ENCODE measurements at places on chromosomes 6 and 20. TPM values are rescaled to one million over a fixed set of nuclear protein-coding genes. Genes with fewer than 3 reads are reported as not detected.

Gene FILIP1
- 0.29 TPM for total RNA-seq

Gene PPP1R3G
- total RNA-seq: 0.22 TPM

Gene TFAP2B
- not detected for total RNA-seq

Gene CST2
- not detected for total RNA-seq

DNA sequence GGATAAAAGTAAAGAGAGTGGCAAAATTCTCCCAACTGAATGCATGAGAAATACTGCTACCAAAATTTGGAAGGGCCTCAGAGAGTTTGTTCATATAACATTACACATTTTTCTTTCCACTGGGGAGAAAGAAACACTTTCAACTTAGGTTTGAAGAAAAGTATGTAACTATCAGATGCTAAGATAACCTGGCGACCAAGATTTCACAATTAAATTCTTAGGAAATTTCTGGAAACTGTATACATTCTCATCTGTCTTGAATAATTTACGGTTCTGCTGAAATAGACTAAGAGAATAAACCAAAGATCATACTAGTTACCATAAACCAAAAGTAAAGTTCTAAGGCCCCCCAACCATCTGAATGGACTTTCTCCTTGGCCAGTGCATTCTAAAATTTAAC, 413.0 kb upstream of the RUNX2 start:
- no peak for DNase-seq

DNA sequence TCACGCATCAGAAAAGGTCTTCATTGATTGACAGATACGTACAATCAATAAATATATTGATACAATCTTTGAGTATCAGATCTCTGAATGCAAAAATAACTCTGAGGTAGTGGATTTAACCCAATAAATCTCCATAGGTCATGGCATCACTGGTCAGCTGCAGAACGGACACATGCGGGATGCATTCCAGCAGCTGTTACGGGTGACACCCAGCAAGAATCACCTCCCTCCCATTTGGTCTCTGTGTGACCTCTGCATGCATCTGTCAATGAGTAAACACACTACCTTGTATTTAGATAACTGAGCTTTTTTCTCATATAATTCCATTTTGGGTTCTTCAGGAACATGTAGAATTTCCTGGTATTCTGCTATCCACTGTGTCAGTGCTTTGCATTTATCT, 285.4 kb downstream of the SYNE1 start:
- DNase-seq: no peak

DNA sequence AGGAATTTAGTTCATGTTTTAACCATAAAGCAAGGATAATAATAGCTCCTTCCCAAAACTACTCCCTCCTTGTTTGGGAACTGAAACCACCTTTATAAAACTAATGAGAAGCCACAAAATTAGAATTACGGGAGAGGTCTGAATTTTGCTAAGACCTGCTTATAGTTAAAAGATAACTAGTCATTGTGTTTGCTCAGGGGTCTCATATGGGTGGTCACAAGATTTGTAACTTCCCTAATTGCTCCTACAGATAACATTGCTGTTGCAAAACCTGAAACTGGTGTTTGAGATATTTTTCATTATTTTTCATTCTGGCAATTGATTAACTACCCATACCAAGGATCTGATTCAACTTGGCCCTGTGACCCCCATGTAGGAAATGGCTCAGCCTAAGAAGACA, 154.5 kb upstream of the PLCB4 start:
- DNase-seq: no peak

DNA sequence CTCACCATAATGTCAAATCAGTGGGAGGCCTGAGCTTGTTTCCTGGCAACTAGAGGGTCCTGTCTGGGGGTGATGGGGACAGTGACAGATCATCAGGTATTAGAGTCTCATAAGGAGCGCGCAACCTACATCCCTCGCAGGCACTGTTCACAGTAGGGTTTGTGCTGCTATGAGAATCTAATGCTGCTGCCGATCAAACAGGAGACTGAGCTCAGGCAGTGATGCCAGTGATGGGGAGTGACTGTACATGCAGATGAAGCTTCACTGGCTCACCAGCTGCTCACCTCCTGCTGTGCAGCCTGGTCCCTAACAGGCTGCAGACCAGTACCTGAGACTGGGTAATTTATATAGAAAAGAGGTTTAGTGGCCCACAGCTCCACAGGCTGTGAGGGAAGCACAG, 147.3 kb downstream of the TTLL2 start:
- DNase-seq: no peak

DNA sequence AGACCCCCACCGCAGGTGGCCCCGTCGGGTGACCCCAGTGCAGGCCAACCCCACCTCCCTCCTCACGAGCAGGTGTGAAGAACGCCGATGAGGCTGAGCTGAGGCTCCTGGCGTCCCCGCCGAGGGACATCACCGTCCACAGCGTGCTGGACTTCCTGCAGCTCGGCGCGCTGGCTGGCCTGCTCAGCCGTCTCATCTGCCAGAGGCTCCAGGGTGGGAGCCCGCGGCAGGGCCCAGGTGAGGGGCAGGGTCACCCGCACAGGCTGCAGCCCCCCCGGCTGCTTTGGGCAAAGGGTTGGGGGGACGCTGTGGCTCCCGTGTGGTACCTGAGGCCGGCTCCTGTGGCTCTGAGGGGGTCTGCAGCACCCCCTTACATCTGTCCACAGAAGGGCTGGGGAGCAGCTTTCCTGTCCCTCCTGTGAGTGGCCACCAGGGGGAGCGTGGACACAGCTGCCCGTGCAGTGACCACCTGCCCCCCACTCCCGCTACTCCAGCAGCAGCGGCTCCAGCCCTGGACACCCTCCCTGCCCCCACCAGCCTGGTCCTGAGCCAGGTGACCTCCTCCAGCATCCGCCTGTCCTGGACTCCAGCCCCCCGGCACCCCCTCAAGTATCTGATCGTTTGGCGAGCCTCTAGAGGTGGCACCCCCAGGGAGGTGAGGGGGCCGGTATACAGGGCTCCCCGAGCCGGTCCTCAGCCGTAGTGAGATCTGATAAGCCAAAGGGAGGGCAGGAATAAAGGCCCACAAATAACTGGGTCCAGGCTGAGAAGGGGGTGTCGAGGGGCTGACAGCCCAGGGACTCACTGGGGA, 16.5 kb downstream of the COL20A1 start:
- DNase-seq: peak; percentile 46

GRCh38 chr6:4914420-4915159, 89.2 kb downstream of the RPP40 start:
- DNase-seq: no peak

DNA sequence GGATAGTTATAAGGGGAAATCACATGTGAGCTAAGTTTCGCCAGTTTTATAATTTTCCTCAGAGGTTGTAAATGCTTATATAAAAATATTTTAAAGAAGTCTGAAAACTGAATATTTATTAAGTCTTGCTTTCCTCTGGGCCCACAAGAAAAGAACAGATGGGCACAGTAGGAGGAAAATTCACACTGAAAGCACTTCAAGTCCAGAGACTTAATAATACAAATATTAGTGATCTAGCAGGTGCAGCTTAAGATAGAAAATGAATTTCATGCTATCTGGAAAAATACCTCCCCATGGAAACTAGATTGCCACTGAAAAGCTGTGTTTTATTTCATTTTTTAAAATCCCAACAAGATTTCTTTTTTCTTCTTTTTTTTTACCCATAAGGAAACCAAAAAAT, 47.2 kb downstream of the ORC3 start:
- DNase-seq: no peak

GRCh38 chr6:139028658-139029469, at the start of gene ABRACL:
Gene ABRACL, plus strand, starts transcription at chr6:139028745. Its CDS starts 5,416 bp downstream, at chr6:139034161.
- DNase-seq: peak; percentile 78

DNA sequence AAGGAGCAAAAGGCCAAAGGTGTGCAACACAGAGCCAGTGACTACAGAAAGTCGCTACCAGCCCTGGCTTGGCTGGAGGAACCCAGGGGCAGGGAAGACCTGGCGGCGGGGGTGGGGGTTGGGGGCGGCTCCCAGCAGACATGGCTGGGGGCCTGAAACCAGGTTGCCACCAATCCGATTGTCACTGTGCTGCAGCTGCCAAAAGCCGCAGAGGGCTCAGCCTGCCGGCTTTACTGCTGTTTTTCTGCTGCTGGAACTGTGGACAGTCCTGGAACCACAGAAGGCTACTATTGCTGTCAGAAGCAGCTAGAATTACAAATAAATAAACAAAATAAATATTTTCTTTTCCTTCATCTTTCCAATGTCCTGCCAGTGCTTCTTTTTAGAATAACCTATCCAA, 25.7 kb upstream of the OGFRL1 start:
- DNase-seq: no peak

GRCh38 chr6:96604420-96604819, 41.5 kb downstream of the FHL5 start:
- DNase-seq: no peak

DNA sequence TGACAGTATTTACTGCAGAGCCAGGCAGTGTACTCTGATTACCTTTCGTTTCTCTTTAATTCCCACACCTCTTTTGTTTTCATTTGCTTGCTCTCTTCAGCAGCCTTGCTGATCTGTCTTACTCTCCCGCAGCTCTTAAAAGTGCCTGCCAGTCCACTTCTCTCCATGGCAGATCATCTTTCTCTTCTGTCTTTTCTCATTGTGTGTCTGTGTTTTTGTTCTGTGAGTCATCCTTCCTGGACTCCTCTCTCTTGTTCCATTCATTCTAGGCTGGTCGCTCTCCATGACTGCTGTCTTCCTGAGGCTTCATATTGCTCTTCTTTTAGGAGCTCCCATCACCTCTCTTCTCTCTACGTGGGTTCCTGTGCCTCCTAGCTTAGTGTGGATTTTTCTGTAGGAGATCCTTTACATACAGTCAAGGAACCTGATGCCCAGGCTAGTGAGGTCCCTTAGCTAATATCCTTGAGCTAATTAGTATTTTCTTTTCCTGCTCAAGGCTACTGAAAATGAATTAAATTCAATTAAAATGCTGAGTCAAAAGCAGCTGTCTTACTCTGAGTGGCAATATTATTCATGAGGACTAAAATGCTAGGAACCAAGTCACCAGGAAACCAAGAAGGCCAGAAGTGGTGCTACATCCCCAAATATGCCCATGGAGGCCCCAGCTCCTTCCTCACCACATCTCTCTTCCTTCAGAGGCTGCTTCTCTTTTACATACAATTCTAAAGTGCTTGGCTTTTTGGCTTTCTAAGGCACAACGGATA, 86.1 kb downstream of the SLX4IP start:
- DNase-seq: peak; percentile 82
